ENCODE measurements at places on chromosomes 6 and 20.

- DNase-seq = no peak
Observed at GRCh38 chr20:25284131-25284601, 36.3 kb downstream of the PYGB start.

GRCh38 chr6:7587631-7588100 is 2.3 kb upstream of the SNRNP48 start:
- no peak for DNase-seq

DNA sequence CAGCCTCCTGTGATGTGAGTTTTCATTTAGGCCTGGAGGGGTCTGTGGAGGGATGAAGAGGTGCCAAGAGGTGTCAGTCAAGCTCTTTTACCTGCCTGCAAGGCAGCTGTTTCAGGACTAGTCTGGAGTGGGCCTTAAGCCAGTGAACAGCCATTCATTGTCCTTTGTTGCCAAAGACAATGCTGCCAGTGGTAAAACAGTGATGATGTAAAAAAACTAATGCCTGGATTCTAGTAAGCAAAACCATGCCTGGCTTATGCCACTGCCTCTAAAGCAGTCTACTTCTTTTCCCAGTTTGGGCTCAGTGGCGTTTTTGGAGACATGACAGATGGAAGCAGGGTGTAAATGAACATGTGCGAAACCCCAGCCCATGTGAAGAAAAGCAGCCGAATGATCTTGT is 93.5 kb upstream of the KCNK16 start:
- DNase-seq = no peak

DNA sequence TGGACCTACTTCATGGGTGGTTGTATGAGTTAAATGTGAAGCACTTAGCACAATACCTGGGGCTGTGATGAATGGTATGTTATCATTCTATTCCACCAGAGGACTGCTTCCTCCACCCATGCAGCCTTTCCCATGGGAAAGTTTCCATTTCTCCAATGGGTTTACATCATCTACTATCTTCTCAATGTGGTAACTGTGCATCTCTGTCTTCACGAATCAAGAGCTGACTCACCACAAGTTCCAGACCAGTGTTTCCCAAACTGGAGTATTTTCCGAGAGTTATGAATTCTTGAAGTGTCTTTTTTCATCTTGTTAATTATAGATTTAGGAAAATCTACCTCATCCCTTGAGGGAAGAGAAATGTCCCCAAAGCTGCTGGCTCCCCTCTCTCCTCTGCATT is 182.8 kb downstream of the UNC5CL start:
- no peak for DNase-seq

Data from NCI-H524 (cell line).